Activated CD8-positive, alpha-beta T cell treated with anti-CD3 and anti-CD28 coated beads for 36 hours (primary cell): ENCODE measurements at places on chromosomes 13 and 19. TPM values are rescaled to one million over a fixed set of nuclear protein-coding genes. Genes with fewer than 3 reads are reported as not detected.

CEACAM21 gene
- total RNA-seq: 19.8 TPM

NPHS1 gene
- total RNA-seq: not detected

FXYD3 gene
- not detected for total RNA-seq

SYT5 gene
- not detected for total RNA-seq

XPO4 gene
- total RNA-seq: 28.0 TPM

MYO16 gene
- not detected for total RNA-seq

SIGLEC8 gene
- not detected for total RNA-seq

CCL25 gene
- total RNA-seq: 0.29 TPM

ZNF730 gene
- 2.6 TPM for total RNA-seq

ZNF345 gene
- total RNA-seq: 5.1 TPM

ATP7B gene
- 1.1 TPM for total RNA-seq

ZNF677 gene
- 8.3 TPM for total RNA-seq

FLT1 gene
- total RNA-seq: 7.7 TPM

DEDD2 gene
- total RNA-seq: 21.7 TPM
